ENCODE measurements at places on chromosomes 4 and X.

DNA sequence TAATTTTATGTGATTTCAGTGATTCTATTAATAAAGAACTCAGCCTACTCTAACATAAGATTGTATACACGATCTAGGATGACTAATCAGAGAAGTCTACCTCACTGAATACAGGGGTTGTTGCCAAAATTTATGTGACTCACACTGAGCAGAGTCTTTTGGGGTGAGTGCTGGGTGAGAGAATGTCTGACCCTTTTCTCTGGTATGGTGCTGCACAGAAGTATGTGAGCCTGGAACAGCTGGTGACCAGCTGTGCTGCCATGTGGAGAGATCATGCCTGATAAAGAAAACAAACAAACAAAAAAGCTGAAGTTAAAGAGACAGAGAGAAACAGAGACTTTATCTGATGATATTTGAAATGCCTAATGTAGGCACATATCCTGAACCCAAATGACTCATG lies 618.1 kb upstream of the GRIA3 start:
- DNase-seq = no peak

DNA sequence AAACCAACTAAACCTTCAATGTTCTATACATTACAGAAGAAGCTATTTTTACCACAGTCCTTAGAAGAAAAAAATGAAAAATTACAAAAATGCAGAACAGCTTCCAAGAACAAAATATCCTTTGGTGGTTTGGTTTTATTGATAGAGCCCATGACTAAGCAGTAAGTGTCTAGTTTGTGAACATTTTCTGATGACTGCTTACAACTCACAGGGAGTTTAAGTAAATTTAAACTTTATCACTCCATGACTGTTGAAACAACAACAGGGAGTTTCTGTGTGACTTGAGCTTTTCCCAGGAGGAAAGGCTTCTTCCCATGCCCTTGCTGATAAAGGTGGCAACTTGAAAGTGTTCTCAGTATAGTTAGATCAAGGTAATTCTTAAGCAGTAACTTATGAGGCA lies 2.9 kb downstream of the PF4 start:
- DNase-seq = no peak

GRCh38 chrX:10989386-10989785 lies 121.7 kb upstream of the HCCS start:
- no peak for DNase-seq

- no peak for DNase-seq
Observed at GRCh38 chrX:33307911-33308354, 96.6 kb upstream of the DMD start.

- no peak for DNase-seq
Observed at GRCh38 chrX:44483965-44484606, 58.6 kb downstream of the FUNDC1 start.

- DNase-seq = no peak
Observed at GRCh38 chr4:123606336-123606735, 209.7 kb downstream of the SPRY1 start.

- DNase-seq = no peak
Observed at GRCh38 chrX:285076-285677, 4.0 kb downstream of the PLCXD1 start.

DNA sequence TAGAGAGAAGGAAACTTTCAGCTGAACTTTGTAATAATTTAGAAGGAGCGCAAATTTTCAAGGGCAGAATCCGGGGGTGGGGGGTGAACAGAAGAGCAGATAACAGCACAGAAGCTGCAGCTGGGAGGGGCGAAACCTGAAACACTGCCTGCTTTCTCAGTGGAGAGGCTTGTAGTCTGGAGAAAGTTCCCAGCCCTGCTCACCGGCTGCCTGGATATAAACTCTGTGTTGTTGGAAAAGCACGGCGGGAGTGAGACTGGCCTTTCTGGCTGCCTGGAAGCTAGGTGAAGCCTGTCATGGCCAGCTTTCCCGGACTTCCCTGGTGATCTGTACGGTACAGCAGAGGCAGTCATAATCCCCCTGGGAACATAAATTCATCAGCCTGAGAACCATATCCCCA lies 1352.1 kb upstream of the DIAPH2 start:
- DNase-seq = no peak

DNA sequence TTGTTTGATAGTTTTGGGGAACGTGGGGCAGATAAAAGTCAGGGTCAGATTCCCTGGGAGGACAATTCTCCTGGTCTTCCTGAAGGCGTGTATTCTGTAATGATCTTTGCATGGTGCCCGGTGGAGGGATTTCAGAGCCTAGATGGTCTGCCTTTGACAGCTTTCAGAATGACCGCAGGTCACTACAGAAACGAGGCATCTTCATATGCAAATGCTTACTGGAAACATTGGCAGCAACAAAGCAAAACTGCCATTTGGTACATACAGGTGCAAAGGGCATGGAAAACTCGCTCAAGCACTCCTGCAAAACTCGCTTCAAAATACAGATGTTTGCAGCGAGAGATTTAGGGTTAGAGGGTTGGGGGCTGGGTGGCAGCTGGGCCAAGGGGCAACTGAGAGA lies 8.8 kb downstream of the C4orf50 start:
- no peak for DNase-seq

GRCh38 chrX:150446995-150447394 lies 83.9 kb downstream of the MAMLD1 start:
- DNase-seq = no peak

GRCh38 chrX:69522052-69522451 lies 17.9 kb downstream of the NALF2 start:
- no peak for DNase-seq

GRCh38 chr4:152929888-152930287 lies 6.2 kb upstream of the FHDC1 start:
- no peak for DNase-seq

DNA sequence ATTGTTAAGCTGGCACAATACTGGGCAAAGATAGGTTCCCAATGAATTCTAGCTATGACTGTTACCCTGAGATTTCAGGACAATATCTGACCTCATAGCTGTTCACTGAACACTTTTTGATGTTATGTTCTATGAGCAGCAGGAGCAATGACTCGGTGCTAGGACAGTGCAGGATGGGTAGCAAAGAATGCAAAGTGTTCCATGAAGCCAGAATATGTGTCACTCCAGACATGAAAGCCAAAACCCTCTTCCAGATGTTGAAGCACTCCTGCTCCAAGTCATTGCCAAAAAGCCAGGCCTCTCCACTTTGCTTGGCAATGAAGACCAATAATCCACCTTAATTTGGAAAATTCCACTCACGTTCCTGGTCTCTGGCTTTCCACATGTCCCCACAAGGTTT lies 300.9 kb upstream of the CPEB2 start:
- no peak for DNase-seq

- DNase-seq = no peak
Observed at GRCh38 chrX:110746014-110746413, 49.6 kb downstream of the CHRDL1 start.

GRCh38 chrX:45584717-45585116 lies 384.0 kb upstream of the DIPK2B start:
- no peak for DNase-seq
